ENCODE measurements at places on chromosomes 4 and X. TPM values are rescaled to one million over a fixed set of nuclear protein-coding genes. Genes with fewer than 3 reads are reported as not detected.

DNA sequence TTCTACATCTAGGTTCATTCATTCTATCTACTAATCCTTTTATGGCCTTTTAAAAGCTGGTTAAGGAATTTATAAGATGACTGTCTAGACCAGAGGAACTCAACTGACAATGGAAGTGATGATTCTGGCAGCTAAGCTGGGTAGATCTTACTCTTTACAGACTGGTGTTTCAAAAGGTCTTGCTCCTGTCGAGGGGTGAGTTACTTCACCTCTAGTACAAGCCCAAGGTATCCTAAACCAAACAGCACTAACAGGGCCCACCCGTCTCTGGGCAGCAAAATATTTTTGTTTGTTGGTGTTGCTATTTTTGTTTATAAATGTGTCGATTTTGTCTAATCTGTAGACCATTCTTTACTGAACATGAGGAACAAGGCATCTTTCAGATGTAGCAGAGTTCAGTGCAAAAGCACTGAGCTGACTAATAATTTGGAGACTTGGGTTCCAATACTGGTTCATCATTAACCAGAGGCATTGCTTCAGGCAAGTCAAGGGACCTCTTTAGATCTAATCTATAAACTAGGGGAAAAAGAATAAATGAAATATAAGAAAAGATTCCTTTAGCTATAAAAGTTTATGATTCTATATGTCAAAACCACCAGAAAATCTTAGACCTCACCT, 90.3 kb upstream of the FRG1 start:
- DNase-seq, result no peak
- H3K4me3 ChIP-seq, result no peak overlapping the region
- peaks cover 4% of the 10 kb centered on the region for H3K4me1 ChIP-seq
- no peaks in the 10 kb centered on the region for H3K27me3 ChIP-seq
- no peaks in the 10 kb centered on the region for H3K36me3 ChIP-seq
- H3K27ac ChIP-seq, result no peak overlapping the region

- no peaks in the 10 kb centered on the region for H3K4me1 ChIP-seq
- no peaks in the 10 kb centered on the region for H3K27me3 ChIP-seq
- no peak overlapping the region for H3K4me3 ChIP-seq
- DNase-seq, result no peak
- no peak overlapping the region for H3K27ac ChIP-seq
Observed at GRCh38 chrX:72258174-72258573, 18.9 kb downstream of the RPS4X start.

SSX2 gene
- total RNA-seq, result not detected

SLC26A1 gene
- 0.15 TPM for total RNA-seq

DNA sequence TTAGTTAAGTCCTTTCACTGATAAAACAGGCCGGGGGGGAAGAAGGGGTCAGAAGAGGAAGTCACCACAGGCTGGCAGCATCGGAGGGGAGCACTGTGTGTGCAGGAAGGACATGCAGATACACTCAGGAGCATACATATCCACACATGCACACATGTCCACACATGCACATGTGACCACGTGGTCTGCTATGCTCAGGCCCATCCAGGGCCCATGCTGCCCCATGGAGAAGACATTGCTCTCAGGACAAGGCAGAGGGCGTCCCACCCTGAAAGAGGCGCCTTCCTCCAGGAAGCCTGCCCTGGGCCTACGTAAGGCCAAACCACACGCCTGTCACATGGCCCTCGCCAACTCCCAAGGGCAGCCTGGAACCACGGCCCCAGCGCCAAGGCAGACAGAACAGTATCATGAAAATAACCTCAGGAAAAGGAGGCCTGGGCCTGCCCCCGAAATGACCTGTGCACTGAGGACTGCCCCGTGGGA, 15.8 kb downstream of the WDR1 start:
- H3K36me3 ChIP-seq, result peaks cover 91% of the 10 kb centered on the region
- no peak overlapping the region for H3K27ac ChIP-seq
- H3K4me3 ChIP-seq, result no peak overlapping the region
- H3K4me1 ChIP-seq, result peaks cover 18% of the 10 kb centered on the region
- H3K27me3 ChIP-seq, result no peaks in the 10 kb centered on the region
- DNase-seq, result no peak

DNA sequence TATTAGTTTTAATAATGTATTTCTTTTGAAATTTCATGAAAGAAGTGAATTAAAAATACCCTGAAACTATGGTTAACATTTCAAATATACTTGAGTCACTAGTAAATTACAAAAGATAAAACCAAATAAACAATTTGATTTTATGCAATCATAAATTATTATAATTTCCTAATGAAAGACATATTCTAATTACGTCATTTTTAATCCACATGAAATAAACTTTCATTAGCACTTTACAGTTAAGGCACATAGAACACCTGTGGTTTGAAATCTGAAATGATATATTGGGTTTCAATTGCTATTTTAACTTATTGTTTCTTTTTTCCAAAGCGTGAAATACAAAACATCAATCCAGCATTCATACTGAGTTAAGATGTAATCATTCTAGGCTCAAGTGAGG, 1492.5 kb upstream of the PABPC4L start:
- H3K36me3 ChIP-seq, result no peaks in the 10 kb centered on the region
- H3K4me3 ChIP-seq, result no peak overlapping the region

DNA sequence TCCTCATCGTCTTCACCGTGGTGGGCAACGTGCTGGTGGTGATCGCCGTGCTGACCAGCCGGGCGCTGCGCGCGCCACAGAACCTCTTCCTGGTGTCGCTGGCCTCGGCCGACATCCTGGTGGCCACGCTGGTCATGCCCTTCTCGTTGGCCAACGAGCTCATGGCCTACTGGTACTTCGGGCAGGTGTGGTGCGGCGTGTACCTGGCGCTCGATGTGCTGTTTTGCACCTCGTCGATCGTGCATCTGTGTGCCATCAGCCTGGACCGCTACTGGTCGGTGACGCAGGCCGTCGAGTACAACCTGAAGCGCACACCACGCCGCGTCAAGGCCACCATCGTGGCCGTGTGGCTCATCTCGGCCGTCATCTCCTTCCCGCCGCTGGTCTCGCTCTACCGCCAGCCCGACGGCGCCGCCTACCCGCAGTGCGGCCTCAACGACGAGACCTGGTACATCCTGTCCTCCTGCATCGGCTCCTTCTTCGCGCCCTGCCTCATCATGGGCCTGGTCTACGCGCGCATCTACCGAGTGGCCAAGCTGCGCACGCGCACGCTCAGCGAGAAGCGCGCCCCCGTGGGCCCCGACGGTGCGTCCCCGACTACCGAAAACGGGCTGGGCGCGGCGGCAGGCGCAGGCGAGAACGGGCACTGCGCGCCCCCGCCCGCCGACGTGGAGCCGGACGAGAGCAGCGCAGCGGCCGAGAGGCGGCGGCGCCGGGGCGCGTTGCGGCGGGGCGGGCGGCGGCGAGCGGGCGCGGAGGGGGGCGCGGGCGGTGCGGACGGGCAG, 792 bp downstream of the ADRA2C start:
- peaks cover 10% of the 10 kb centered on the region for H3K27me3 ChIP-seq
- H3K4me3 ChIP-seq, result peak overlapping the region; percentile 69
- no peak overlapping the region for H3K27ac ChIP-seq
- peaks cover 16% of the 10 kb centered on the region for H3K4me1 ChIP-seq
- DNase-seq, result peak; percentile 92

ATP7A gene
- 4.4 TPM for total RNA-seq

All from endodermal cell (in vitro differentiated cells).